Osteoblast (primary cell): ENCODE measurements at places on chromosomes 13 and 19.
A peak's percentile ranks its signal among the peaks of the same experiment; 100 is the strongest.

DNA sequence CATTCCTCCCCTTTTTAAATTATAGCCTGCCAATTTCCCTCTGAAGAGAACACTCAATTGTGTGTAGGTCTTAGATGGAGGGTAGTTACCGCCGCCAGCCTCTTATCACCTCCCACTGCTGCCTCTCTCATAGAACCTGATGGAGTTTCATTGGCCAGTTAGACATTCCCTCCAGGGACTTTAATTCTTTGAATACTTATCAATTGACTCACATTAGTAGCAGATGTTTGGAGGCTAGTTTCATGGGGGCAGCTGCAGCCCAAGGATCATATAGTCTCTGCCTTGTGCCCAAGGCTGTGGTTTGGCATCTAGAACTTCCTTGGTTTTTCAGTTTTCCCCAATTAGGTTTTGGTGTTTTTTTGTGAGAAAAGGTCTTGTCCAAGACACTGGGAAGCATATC lies 318.9 kb upstream of the HTR2A start:
- DNase-seq, result peak; percentile 22

- no peak for DNase-seq
Observed at GRCh38 chr13:20553311-20553710, 13.6 kb upstream of the IFT88 start.

DNA sequence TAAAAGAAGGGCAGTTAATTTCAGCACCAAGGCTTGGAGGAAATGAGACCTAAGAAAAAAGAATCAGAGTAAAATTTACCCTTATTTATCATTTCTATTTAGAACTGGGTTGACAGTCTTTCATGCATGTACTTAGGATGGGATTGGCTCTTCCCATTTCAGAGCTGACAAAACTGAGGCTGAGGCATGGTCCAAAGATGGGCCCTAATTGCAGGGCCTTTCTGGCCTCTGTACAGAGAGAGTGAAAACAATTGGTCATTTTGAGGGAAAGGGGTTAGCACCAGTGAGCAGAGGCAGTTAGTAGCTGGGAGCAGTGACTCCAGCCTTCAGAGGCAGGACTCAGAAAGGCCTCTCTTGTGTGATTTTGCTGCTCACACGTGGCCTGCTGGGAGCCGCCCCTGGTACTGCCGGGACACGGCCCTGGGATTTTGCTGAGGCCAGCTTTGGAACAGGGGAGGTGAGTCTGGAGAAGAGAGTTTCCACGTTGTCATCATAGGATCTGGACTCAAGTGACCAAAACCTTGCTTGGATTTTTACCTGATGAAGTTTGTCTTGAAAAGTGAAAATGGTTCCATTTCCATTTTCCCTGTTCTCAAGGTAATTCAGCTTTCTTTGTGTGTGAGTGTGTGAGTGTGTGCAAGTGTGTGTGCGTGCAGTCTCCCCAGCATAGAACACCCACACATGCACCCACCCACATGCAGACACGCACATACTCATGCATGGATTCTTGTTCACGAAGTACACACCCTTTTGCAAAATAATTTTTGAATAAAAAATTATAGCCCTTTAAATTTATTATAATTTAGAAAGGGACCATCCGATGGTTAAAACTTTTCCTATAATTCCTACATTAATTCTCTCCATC lies at the start of gene ZNF536:
TSS of gene ZNF536 (plus strand) at position 425 of the 865 bp plus-strand sequence. CDS start 71,179 bp downstream, outside the sequence.
- no peak for DNase-seq

DNA sequence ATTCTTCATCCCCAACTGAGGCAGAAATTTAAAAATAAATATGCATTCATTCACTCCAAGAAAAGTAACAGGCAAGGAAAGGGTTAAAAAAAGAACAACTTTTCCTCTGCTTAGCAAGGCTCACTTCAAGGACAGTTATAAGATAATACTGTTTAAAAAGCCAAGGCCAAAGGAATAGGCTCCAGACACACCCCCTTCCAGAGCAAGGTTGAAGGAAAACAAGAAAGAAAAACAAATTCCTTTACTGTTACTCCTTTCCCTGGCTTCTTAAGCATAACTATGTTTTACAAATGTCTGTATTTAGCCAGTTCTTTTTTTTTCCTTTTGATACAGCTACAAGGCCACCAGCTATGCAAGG lies 8.5 kb downstream of the SIGLEC11 start:
- DNase-seq, result no peak

- peak; percentile 49 for DNase-seq
Observed at GRCh38 chr19:50819636-50820035, 4.0 kb downstream of the KLK1 start.

- no peak for DNase-seq
Observed at GRCh38 chr19:14325863-14326262, 55.4 kb upstream of the ADGRE5 start.

DNA sequence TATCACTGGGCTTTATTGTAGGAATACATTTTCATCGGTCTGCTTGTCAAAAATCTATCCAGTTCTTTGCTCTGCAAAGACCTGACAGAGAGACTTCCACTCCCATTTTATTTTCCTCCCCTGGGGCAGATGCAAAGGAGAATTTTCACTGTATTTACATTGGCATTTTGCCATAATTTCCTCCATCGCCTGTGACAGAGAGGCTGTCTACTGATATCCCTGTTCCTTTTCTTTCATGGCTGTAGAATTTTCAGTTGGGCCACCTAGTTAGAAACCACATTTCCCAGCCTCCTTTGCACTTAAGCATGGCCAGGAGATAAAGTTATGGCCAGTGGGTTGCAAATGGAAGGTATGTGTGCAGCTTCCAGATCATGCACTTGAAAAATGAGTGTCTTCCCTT lies 89.3 kb downstream of the NUFIP1 start:
- no peak for DNase-seq

- no peak for DNase-seq
Observed at GRCh38 chr13:23323946-23324709, 109.4 kb downstream of the SACS start.

DNA sequence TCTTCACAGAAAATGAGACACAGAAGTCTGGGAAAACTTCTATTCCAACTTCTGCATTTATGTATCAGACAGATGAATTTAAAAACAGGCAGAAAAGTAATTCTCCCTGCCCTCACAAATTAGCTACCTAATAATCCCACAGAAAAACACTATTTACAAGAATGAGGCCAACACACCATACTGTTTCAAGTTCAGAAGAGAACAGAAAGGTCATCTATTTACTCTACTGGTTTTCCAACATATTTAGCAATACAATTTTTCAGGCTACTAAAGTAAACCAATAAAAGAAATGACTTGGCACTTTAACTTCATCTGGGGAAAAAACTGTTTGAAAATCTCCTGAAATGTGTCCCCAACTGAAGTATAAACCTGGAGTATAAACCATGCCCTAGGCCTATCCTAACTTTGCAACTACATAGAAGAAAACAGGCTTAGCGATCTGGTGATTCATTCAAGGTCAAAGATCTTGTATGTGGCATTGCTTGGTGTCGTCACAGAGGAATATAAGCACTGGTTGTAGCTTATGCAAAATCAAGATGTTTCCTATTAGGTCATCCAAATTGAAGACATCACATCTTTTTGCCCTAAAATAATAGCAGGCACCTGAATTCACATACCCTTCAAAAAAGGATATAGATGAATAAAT lies 20.1 kb upstream of the EBPL start:
- DNase-seq, result no peak

DNA sequence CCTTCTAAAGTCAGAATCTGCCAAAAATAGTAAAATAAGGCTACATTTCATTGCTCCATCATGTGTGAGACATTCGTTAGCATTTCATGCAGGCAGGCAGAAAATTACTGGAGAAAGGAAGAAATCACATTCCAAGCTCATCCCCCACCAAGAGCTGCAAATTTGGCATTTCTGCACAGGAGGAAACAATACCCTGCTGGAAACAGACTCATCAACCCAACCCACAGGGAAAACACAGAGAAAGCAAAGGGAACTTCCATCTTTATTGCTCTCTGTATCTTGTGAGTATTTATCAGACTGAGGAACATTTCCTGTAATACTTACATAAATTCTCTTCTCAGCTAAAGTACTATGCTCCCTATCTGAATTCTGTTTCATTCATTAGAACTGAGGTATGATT lies 95.7 kb downstream of the KCTD12 start:
- peak; percentile 41 for DNase-seq

GRCh38 chr13:26246154-26246553 lies 7.8 kb upstream of the CDK8 start:
- no peak for DNase-seq

DNA sequence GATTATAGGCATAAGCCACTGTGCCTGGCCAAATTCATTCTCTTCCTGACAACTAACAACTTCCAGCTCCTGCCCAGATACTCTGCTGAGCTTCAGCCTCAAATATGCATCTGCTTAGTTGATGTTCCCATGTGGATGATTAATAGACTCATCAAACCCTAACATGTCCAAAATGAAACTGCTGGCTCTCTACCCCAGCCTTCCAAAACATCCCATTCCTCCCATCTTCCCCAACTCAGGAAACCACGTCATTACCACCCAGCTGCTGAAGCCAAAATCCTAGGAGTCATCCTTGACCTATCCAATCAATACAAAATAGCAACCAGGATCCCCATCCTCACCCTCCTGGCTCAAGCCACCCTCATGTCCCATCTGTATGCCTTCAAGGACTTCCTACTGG lies 20.9 kb downstream of the POU2F2 start:
- DNase-seq, result peak; percentile 94

- DNase-seq, result peak; percentile 52
Observed at GRCh38 chr19:48499316-48500090, 12.1 kb downstream of the LMTK3 start.

GRCh38 chr13:50873991-50874390 lies 30.5 kb upstream of the DLEU7 start:
- peak; percentile 4 for DNase-seq

DNA sequence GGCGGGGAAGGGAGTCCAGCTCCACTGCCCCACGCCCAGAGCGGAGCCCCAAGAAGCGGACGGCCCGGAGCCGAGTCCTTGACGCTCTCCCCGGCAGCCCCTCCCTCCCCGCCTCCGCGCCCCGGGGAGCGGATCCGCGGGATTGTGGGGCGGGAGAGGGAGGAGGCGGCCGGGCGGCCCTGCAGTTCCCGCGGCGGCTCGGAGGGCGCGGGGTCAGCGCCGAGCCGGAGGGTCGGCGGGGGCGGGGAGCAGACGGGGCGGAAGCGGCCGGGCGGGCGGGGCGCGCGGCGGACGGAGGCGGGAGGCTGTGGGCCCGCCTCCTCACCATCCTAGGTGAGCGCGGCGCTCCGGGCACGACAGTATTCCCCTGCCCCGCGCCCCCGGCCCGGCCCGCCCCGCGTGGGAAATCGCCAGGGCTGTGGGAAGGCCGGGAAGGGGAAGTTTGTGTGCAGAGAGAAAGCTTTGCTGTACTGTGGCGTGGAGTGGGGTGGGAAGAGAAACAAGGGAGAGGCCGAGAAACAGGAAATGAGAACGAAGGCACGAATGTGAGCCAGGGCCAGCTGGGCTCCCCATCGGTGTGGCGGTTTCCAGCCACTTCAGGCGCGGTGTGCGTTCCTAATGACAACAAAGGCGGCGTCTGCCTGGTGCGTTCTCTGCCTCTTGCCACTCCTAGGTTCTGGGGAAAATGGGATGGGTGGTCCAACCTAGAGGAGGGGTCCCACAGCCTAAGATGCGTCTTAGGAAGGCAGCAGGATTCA lies 1.3 kb upstream of the KLF12 start:
- DNase-seq, result peak; percentile 93

DNA sequence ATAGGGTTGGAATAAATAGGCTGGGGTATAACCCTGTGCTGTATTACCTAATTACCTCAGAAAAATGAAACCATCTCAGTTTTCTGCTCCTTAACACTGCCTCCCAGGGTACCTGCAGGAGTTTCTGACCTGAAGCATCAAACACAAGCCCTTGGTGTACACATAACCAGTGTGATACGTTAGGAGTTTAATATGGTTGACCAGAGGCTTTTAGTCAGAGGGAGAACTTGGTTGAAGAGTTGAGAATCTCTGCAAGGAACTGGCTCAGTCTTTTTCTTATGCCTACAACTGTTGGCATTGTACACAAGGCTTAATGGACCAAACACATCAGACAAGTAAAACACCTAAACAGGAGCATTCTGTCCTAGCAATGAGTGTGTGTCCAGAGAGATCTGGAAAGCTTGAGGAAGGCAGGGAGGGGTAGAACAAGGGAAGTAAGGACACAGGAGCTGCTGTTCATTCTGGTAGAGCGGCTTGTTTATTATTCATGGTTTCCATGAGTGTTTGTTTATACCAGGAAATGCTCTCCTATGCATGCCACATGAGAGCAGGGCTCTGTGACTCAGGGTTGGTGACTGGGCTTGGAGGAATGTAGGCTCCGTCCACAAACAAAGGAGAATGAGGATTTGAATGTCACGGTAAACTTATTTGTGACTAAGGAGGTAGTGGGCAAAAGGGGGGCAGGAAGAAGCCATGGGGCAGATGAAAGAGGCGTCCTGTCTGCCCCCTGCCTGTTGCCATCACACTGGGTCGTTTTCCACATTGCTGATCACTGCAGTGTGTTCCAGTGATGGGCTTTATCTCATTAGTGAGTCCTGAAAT lies 11.9 kb upstream of the SPATA13 start:
- DNase-seq, result peak; percentile 98

DNA sequence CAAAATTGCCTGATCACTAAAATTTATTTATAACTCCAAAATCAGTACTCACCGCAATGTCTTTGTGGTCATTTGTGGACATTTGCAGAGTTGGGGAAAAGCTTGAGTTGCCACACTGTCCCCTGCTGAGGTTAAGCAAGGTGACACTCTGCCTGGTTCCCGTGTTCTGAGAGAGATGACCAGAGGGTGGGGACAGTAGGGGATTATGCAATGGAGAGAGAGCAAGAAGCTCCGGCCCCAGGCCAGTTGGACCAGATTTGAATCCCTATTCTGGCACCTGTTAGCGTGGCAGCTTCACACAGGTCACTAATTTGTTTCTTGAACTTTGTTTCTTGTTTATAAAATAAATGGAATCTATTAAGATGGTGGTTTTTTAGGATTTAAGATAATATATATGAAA lies 17.8 kb downstream of the ERCC5 start:
- no peak for DNase-seq

DNA sequence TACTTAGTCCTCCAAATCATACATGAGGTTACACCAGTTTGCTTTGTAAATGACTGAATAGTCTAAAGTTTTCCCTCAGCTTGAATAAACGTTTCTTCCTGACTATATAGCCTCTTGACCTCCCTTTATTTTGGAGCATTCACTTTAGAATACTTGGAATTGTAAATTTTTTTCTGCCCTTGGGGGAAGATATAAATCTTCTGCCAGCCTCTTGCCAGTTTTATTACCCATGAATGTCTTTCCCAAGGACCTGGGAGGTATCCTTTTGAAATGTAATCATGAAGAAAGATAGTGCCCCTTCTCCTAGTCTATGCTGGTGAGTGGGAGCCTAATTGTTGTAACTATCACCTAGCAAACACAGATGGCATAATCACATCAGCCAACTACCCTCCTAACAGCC lies 2033.9 kb upstream of the PCDH20 start:
- DNase-seq, result peak; percentile 9

GRCh38 chr13:51601601-51602565 lies 17.6 kb downstream of the WDFY2 start:
- DNase-seq, result no peak
